PC-9 (cell line): ENCODE measurements at places on chromosomes 6 and 20.

- peaks cover 76% of the 10 kb centered on the region for H3K27me3 ChIP-seq
- H3K4me1 ChIP-seq = no peaks in the 10 kb centered on the region
- no peaks in the 10 kb centered on the region for H3K36me3 ChIP-seq
- no peak overlapping the region for H3K27ac ChIP-seq
- DNase-seq = no peak
These were observed 54.9 kb upstream of the UNC93A start for GRCh38 chr6:167236239-167236571.

- no peaks in the 10 kb centered on the region for H3K36me3 ChIP-seq
- DNase-seq = peak; percentile 26
- no peak overlapping the region for H3K4me3 ChIP-seq
- no peak overlapping the region for H3K27ac ChIP-seq
- 0 out of 2 replicates have a peak, but pooled peaks cover 12% of the 10 kb centered on the region for H3K4me1 ChIP-seq
These were observed 176.3 kb upstream of the CDYL start for GRCh38 chr6:4599924-4600323.

GRCh38 chr6:39476670-39477069, 154.2 kb upstream of the KCNK16 start:
- H3K36me3 ChIP-seq = no peaks in the 10 kb centered on the region
- H3K27me3 ChIP-seq = peaks cover 16% of the 10 kb centered on the region
- no peak overlapping the region for H3K4me3 ChIP-seq
- H3K27ac ChIP-seq = no peak overlapping the region

GRCh38 chr6:2558098-2558680, 192.5 kb downstream of the MYLK4 start:
- no peak overlapping the region for H3K27ac ChIP-seq
- peaks cover 11% of the 10 kb centered on the region for H3K4me1 ChIP-seq
- H3K27me3 ChIP-seq = no peaks in the 10 kb centered on the region
- DNase-seq = no peak
- no peaks in the 10 kb centered on the region for H3K36me3 ChIP-seq

GRCh38 chr20:63346131-63347080, 14.7 kb downstream of the CHRNA4 start:
- H3K27me3 ChIP-seq = peaks cover 83% of the 10 kb centered on the region
- no peaks in the 10 kb centered on the region for H3K4me1 ChIP-seq
- H3K36me3 ChIP-seq = no peaks in the 10 kb centered on the region
- no peak overlapping the region for H3K27ac ChIP-seq
- DNase-seq = no peak

DNA sequence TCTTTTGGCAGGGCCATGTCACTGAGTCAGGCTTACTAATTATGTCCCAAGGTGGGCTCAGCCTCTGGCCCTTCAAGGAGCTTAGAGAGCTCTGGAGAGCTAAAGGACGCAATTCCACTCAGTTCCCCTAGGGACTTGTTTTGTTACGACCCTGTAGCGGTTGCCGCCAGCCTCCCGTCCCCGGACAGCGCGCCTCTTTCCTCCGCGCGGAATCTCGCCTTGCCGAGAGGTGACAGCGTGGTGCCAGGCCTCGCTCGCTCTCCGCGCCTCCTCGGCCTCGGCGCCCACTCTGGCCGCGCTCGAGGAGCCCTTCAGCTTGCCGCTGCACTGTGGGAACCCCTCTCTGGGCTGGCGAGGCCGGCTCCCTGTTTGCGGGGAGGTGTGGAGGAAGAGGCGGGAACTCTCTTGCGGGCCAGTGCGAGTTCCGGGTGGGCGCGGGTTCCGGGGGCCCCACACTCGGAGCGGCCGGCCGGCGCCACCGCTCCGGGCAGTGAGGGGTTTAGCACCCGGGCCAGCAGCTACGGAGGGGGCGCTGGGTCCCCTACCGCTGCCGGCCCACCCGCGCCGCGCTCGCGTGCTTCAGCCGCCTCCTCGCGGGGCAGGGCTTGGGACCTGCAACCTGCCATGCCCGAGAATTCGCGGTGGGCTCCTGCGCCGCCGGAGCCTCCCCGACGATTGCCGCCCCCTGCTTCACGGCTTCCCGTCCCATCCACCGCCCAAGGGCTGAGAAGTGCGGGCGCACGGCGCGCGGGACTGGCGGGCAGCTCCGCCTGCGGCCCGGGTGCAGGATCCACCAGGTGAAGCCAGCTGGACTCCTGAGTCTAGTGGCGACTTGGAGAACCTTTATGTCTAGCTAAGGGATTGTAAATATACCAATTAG, 9.9 kb upstream of the ZNF311 start:
- H3K27ac ChIP-seq = no peak overlapping the region
- no peak for DNase-seq
- H3K4me1 ChIP-seq = no peaks in the 10 kb centered on the region

GRCh38 chr6:54244430-54244829, 63.8 kb upstream of the TINAG start:
- no peak overlapping the region for H3K4me3 ChIP-seq
- no peaks in the 10 kb centered on the region for H3K36me3 ChIP-seq
- H3K27ac ChIP-seq = no peak overlapping the region
- DNase-seq = no peak

- DNase-seq = no peak
- peaks cover 78% of the 10 kb centered on the region for H3K36me3 ChIP-seq
These were observed 7.7 kb downstream of the CSTF1 start for GRCh38 chr20:56400001-56400640.

- no peak overlapping the region for H3K4me3 ChIP-seq
- no peaks in the 10 kb centered on the region for H3K4me1 ChIP-seq
- no peaks in the 10 kb centered on the region for H3K36me3 ChIP-seq
- H3K27ac ChIP-seq = no peak overlapping the region
- no peak for DNase-seq
These were observed 1294.9 kb upstream of the CITED2 start for GRCh38 chr6:140669321-140669720.

DNA sequence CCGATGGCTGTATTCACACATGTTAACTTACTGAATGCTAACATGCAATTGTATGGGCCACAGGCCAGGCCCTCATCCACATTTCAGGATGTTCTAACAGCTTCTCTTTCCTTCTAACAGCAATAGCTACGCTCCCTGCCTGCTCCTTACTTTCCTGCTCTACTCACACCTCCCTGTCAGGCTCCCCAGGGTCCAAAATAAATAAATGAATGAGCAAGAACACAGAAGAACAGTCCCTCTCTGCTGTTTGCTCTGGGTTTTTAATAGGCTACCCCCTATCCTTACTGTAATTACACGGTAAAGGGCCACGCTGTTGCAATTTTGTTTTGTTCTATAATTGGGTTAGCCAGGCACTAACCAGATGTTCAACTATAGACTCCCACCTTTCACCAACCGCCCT, 135.6 kb downstream of the GMDS start:
- no peaks in the 10 kb centered on the region for H3K4me1 ChIP-seq
- H3K36me3 ChIP-seq = no peaks in the 10 kb centered on the region
- H3K27ac ChIP-seq = no peak overlapping the region
- DNase-seq = no peak
- no peak overlapping the region for H3K4me3 ChIP-seq

GRCh38 chr6:112254921-112255320, 554 bp upstream of the LAMA4 start:
- DNase-seq = no peak
- peaks cover 30% of the 10 kb centered on the region for H3K36me3 ChIP-seq
- no peaks in the 10 kb centered on the region for H3K27me3 ChIP-seq
- peaks cover 36% of the 10 kb centered on the region for H3K4me1 ChIP-seq
- H3K27ac ChIP-seq = peak overlapping the region; percentile 93

- no peak for DNase-seq
- no peaks in the 10 kb centered on the region for H3K36me3 ChIP-seq
- H3K27ac ChIP-seq = no peak overlapping the region
- no peaks in the 10 kb centered on the region for H3K27me3 ChIP-seq
- peaks cover 8% of the 10 kb centered on the region; the same call in 1 of the 2 replicates for H3K4me1 ChIP-seq
These were observed 46.3 kb downstream of the BTBD9 start for GRCh38 chr6:38593409-38593808.

- H3K27ac ChIP-seq = peak overlapping the region; percentile 76
- H3K4me1 ChIP-seq = peaks cover 31% of the 10 kb centered on the region
- H3K27me3 ChIP-seq = no peaks in the 10 kb centered on the region
- H3K36me3 ChIP-seq = no peaks in the 10 kb centered on the region
- DNase-seq = peak; percentile 73
These were observed 40.6 kb downstream of the SH3BGRL2 start for GRCh38 chr6:79671600-79672266.

- DNase-seq = peak; percentile 41
- peak overlapping the region; percentile 86 for H3K27ac ChIP-seq
- peaks cover 23% of the 10 kb centered on the region for H3K36me3 ChIP-seq
- H3K4me1 ChIP-seq = peaks cover 35% of the 10 kb centered on the region
- peak overlapping the region; percentile 87 for H3K4me3 ChIP-seq
- no peaks in the 10 kb centered on the region for H3K27me3 ChIP-seq
These were observed 1.7 kb downstream of the PPP1R10 start for GRCh38 chr6:30615219-30615957.

- DNase-seq = no peak
- no peaks in the 10 kb centered on the region for H3K27me3 ChIP-seq
- H3K4me3 ChIP-seq = peak overlapping the region; percentile 79
- peak overlapping the region; percentile 76 for H3K27ac ChIP-seq
- peaks cover 12% of the 10 kb centered on the region; the same call in 1 of the 2 replicates for H3K36me3 ChIP-seq
These were observed 828 bp downstream of the TP53RK start for GRCh38 chr20:46688151-46689081.
